ENCODE measurements at places on chromosomes 11 and 22.

GRCh38 chr11:93234602-93235207, 36.9 kb upstream of the SLC36A4 start:
- peak; percentile 78 for DNase-seq

GRCh38 chr22:19055801-19056200, 66.4 kb downstream of the DGCR2 start:
- no peak for DNase-seq

GRCh38 chr11:35357923-35358322, 61.4 kb downstream of the SLC1A2 start:
- peak; percentile 44 for DNase-seq

DNA sequence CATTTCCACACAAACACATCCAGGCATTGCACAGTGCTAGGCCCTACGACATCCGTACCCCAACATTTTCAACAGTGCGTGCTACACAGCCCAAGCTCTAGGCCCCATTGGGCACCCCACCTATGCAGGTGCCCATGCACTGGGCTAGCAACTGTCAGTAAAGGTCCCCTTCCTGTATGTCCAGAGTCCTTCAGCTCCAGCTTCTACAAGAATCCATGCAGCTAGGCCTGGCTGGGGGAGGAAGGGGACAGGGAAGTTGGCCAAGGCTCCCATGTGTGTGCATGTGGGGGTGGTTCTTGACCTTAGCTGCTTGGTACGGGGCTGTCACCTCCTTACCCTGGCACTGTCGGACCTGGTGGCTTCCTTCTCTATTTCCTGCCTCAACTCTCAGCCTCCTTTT, 1.3 kb downstream of the B3GAT1 start:
- DNase-seq = no peak

GRCh38 chr11:119937412-119937811, 200.5 kb downstream of the TRIM29 start:
- no peak for DNase-seq

GRCh38 chr11:22938691-22939090, 78.4 kb upstream of the CCDC179 start:
- DNase-seq = no peak

DNA sequence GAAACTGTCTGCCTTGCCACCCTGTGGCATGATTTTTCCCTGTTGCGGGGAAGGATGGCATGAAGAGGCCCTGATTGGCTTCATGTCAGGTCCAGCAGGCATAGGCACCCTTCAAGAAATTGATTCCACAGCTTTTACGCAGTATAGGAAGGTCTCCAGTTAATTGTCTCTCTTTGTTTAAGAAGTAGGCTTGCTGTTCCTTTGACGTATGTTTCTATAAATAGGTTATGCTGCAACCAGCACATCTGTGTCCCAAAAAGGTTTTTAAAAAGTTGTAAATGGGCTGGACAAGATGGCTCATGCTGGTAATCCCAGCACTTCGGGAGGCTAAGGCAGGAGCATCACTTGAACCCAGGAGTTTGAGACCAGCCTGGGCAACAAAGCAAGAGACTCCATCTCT, 62.6 kb downstream of the CD6 start:
- DNase-seq = no peak

GRCh38 chr11:62345861-62346260, 8.6 kb downstream of the ASRGL1 start:
- DNase-seq = no peak

- DNase-seq = no peak
Observed at GRCh38 chr22:50009251-50009650, 3.3 kb downstream of the IL17REL start.

GRCh38 chr22:16987822-16988221, 20.2 kb downstream of the GAB4 start:
- DNase-seq = no peak

GRCh38 chr11:100964435-100964834, 165.2 kb downstream of the PGR start:
- DNase-seq = peak; percentile 83

DNA sequence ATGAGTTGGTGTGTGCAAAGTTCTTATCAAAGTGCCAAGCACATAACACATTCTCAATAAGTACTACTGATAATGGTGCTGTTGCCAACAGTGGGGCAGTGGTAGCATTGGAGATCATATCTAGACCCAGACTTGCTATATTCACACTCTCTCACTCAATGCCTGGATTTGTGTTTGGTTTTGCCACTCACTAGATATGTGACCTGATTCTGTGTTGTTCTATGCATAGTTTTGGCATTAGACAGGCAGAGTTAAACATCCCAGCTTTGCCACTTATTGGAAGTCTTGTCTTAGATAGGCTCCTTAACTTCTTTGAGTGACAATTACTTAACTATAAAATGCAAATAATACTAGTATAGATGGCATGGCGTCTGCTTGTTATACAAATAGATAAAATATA, 642.6 kb upstream of the CCDC179 start:
- peak; percentile 37 for DNase-seq

- no peak for DNase-seq
Observed at GRCh38 chr11:80529726-80530125, 1088.9 kb upstream of the TENM4 start.

DNA sequence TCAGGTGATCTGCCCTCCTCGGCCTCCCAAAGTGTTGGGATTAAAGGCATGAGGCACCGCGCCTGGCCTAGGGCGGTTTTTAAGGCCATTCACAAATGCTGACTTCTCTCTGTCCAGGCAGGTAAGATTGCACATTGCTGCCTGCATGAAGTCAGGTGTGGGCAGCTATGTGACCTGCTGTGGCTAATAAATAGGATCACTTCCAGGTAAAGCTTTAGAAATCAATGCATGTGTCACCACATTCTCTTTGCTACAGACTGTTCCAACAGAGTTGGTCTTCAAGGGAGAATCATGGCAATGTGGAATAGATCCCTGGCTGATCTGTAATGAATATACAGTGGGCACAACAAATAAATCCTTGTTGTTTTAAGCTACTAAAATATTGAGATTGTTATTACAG, 260.3 kb upstream of the PITPNB start:
- no peak for DNase-seq

GRCh38 chr11:84117394-84117793, 831.2 kb upstream of the CCDC90B start:
- peak; percentile 25 for DNase-seq

DNA sequence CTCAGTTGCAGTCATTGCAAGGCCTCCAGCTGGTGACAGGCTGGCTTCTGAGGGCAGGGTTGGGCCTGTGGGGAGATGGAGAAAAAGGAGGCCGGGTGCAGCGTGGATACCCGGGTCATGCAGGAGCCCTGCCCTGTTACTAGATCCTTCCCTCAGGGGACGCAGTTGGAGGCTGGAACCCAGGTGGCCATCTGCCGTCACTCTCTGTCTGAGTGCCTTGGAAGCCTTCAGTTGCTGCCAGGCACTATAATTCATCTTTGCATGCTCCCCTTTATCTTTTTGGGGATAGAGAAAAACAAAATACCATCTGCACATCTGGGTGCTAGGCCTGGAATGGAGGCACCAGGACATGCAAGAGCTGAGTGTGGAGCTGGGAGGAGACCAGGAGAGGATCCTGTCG, 82.7 kb downstream of the TP53I11 start:
- no peak for DNase-seq

- DNase-seq = no peak
Observed at GRCh38 chr11:130188047-130188446, 28.5 kb downstream of the ST14 start.

- peak; percentile 47 for DNase-seq
Observed at GRCh38 chr11:122690801-122691548, 35.5 kb downstream of the UBASH3B start.

DNA sequence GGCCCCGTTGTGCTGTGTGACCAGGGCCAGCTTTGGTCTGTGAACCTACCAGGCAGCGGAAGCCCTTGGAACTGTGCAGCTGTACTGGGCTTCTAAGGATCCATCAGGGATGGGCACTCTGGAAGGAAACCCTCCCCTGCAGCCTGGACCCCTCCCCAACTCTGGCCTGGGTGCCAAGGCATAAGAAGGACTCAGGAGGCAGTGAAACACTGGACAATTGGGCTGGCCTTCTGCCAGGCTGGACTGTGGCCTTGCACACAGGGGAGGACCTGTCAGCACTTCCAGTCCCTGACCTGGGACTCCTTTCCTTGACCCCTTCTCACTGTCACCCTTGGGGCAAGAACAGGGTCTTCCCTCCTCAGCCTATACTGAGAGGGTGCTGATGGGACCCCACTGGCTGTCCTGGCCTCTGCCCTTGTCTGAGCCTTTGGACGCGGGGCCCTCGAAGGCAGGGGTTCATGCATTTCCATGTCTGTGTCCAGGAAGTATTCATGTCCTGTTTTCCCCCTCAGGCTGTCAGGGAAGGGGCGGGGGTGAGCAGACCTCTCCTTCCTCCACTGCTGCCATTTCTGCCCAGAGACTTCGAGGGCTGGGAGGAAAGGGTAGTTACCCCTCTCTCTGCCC, 39.6 kb downstream of the PDE2A start:
- no peak for DNase-seq

DNA sequence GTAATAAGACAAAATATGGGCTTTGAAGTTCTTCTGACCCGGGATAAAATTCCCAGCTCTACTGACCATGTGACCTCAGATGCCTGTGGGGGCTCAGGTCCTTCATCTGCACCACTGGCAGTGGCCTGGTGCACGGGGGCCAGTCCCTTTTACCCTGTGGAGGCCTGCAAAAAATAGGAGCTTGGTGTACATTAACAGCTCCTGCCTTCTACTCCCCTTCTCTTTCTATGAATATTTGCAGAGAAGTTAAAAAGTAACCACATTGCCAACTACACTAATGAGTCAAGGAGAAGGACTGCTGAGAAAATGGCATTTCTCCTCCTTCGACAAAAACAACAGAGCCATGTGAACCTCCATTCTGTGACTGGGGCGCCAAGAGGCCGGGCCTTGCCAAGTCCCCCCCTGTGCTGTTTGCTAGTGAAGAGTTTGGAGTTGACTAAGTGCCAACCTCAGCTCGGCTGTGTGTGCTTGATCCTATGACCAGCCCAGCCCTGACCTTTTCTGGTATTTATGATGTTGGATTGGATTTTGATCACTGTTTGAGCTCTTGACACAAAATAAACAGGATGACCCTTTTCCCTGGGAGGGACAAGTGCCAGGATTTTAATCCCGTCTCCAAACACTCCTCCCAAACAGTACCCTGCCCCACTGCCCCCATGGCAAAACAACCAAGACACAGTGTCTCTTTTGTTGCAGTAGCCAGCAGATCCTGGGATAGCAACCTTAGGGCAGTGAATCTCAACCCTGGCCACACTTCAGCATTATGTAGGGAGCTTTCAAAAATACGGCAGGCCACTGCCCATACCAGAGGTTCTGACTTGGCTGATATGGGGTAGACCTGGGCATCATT, 380.1 kb downstream of the LARGE1 start:
- DNase-seq = no peak

DNA sequence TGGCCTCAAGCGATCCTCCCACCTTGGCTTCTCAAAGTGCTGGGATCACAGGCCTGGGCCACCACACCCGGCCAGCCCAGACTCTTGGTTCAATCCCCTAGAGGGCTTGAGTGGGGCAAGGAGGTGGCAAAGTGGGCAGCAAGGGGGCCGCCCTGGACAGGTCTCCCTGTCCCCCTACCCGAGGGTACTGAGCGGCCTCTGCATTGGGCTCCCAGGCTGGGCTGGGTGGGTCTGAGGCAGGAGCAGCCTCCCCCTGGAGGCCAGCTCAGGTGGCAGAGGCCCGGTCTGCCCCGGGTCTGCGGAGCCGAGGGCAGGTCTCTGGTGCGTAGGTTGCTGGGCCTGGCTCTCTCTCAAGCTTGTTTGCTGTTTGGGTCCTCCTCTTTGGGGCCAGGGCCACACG, 22.4 kb upstream of the CCDC188 start:
- DNase-seq = no peak

DNA sequence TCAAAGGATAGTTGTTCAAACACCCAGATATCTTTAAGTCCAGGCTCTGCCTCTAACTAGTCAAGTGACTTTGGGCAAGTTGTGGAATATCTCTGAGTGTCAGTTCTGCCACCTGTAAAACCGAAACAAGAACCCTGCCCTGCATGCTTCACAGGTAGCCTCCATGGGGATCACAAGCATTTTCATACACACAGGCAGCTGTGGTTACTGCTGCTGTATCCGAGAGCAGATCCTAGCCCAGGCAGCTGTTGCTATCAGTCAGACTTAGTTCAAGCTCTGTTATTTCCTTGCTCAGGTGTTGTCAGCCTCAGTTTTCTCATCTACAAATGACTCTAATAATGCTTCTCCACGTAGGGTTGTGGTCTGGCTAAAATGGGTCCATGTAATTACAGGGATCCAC, 6.5 kb upstream of the RASD2 start:
- DNase-seq = no peak

DNA sequence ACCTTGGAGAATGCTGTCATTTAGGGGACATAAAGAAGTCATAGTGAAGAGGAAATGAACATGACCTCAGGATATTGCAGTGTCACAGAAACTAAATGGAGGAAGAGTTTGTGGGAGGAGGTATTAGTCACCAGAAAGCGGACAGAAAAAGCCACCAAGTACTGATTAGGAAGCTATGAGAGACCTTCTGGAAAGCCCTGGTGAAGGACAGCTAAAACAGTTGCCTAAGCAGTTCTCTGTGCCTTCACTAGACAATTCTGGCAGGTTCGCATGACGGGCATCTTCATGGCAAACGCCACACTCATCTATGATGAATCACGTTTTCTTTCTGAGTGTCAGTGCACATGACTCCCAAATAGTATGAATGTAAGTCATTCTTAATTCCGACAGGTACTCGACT, 325.8 kb downstream of the C11orf87 start:
- no peak for DNase-seq

DNA sequence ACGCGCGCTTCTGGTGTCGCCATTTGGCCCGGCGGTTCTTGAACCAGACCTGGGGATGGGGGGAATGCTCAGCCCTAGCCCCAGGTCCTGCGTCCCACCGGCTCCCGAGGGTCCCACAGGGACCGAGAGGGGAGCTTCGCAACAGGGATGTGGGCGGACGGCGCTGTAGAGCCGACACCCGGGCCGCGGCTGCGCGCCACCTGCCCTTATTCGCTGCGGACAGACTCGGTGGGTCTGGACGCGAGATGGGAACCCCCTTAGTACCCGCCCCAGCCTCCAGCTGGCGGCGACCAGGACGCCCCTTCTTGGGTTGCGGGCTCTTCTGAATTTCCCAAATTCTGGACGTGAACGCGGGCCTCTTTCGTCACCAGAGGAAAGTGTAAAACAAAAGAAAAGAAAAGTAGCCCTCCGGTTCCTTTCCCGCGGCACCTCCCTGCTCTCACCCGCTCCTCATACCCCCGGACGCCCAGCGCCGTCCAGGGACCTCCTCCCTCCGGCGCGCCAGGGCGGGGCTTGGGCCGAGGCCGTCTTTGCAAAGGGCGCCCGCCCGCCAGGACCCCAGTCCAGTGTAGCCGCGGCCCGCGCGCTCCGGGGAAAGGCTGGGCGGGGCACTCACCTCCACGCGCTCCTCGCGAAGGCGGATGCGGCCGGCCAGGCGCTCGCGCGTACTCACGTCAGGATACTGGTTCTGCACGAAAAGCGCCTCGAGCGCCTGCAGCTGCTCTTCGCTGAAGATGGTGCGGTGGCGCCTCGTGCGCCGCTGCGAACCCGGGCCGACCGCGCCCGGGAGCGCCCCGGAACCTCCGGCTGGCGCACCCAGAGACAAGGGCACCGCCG, 827 bp downstream of the GSC2 start:
- DNase-seq = peak; percentile 22
